ENCODE measurements at places on chromosomes 4 and X.

DNA sequence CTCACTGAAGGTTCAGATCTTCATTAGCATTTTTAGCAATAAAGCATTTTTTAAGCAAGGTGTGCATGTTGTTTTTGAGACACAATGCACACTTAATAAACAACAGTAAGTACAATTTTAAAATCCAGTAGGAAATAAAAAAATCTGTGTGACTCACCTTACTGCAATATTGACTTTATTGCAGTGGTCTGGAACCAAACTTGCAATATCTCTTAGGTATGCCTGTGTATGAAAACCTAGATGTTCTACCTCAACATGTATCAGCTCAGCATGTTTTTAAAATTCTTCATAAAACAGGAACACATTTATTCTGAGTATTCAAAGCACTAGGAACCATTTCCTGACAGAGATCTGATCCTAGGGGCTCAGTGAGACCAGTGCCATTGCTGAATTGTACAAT, 26.7 kb downstream of the NR0B1 start:
- no peak overlapping the region for H3K27ac ChIP-seq
- H3K4me1 ChIP-seq = no peaks in the 10 kb centered on the region
- no peaks in the 10 kb centered on the region for H3K27me3 ChIP-seq
- no peak overlapping the region for H3K4me3 ChIP-seq
- H3K36me3 ChIP-seq = no peaks in the 10 kb centered on the region

DNA sequence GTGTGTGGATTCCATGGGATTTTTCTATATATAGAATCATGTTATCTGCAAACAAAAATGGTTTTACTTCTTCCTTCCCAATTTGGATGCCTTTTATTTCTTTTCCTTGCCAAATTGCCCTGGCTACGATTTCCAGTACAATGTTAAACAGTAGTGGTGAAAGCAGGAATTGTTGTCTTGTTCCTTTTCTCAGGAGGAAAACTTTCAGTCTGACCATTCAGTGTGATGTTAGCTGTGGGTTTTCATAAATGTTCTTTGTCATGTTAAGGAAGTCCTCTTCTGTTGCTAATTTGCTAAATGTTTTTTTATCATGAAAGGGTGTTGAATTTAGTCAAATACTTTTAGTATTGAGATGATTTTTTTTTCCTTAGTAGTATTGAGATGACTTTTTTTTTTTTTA, 10.9 kb downstream of the SAP30 start:
- H3K27ac ChIP-seq = no peak overlapping the region
- H3K4me1 ChIP-seq = no peaks in the 10 kb centered on the region
- DNase-seq = no peak
- no peak overlapping the region for H3K4me3 ChIP-seq
- H3K36me3 ChIP-seq = no peaks in the 10 kb centered on the region
- no peaks in the 10 kb centered on the region for H3K27me3 ChIP-seq

- no peaks in the 10 kb centered on the region for H3K27me3 ChIP-seq
- no peak overlapping the region for H3K27ac ChIP-seq
- no peak for DNase-seq
- no peaks in the 10 kb centered on the region for H3K36me3 ChIP-seq
- no peaks in the 10 kb centered on the region for H3K4me1 ChIP-seq
- no peak overlapping the region for H3K4me3 ChIP-seq
Observed at GRCh38 chr4:167622481-167623240, 388.4 kb upstream of the SPOCK3 start.

GRCh38 chr4:173752610-173753230, 222.7 kb upstream of the HAND2 start:
- H3K4me3 ChIP-seq = no peak overlapping the region
- no peaks in the 10 kb centered on the region for H3K27me3 ChIP-seq
- no peak overlapping the region for H3K27ac ChIP-seq

Measured in T-cell (primary cell).